Fibroblast of skin of right quadriceps (primary cell): ENCODE measurements at places on chromosomes 7 and 10.

DNA sequence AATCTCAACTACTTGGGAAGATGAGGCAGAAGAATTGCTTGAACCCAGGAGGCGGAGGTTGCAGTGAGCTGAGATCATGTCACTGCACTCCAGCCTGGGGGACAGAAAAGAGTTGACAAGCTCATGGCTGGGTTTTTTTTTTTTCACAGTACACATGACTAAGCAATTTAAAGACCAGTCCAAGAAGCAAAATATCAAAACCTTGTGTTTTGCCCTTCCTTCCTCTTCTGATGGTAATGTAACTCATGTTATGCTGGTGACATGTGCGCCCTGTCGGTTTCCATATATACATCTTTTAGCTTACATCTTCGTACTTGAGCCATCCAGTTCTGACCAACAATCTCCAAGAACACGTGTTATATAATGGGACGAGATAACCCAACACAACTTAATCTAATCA is 237.7 kb upstream of the PLXDC2 start:
- DNase-seq: no peak

DNA sequence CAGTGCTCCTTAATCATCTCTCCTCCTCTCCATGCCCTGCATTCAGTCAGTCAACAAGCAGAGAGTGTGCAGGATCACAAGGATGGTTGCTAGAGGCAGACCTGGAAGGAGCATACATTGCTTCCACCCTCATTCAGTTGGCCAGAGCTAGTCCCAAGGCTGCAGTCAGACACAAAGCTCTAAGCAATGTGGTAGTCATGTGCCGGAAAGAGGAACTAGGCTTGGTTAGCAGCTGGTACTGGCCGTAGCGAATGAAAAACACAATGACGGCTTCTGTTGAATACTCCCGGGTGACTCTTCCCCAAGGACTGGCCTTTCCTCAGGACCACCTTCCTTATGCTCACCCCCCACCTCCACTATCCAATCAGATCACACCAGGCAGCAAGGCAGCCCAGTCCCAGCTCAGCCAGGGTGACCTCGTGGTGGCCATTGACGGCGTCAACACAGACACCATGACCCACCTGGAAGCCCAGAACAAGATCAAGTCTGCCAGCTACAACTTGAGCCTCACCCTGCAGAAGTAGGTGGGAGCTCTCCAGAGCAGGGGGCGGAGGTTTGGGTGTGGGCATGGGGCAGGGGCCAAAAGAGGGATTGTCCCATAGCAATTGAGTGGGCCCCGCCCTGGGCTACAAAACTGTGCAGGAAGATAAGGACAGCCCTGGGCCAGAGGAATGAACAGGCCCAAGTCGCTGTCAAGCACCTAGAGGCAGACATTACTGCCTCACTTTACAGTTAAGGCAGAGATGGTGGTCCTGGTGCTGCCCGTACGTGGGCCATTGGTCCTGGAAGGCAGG is 10.9 kb downstream of the LDB3 start:
- DNase-seq: no peak

DNA sequence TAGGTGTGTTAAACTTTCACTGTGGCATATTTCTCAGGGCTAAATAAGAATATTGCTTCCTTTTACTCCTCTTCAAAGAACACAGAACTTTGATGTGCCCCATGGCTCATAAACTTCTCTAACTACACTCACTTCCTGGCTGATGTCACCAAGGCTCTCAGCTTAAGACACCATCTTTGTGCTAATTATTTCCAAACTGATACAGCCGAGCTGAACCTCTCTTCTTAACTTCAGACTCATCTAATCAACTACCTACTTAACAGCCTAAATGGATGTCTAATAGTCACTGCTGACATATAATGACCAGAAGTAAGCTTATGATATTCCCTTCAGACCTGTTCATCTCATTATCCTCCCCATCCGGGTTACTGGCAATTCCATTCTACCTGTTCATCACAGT is 3.6 kb downstream of the C10orf67 start:
- DNase-seq: peak; percentile 64

DNA sequence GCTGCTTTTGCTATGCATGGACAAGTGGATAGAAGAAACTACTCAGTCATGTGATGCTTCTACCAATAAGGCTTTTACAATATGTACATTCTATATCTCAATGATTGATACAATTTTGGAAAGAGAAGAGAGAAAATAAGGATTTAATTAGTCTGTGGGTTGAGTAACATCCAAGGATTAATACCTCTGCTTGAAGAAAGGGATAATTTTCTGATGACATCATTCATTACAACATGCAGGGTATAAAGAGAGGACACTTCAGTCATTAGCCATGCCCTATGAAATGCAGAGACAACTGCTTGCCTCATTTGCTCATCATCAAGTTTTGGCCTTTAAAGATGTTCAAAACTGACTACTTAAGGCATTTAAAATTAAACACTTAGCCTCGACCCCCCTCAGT is 237.3 kb downstream of the AHR start:
- DNase-seq: peak; percentile 91
